ENCODE measurements at places on chromosomes 7 and 10.

DNA sequence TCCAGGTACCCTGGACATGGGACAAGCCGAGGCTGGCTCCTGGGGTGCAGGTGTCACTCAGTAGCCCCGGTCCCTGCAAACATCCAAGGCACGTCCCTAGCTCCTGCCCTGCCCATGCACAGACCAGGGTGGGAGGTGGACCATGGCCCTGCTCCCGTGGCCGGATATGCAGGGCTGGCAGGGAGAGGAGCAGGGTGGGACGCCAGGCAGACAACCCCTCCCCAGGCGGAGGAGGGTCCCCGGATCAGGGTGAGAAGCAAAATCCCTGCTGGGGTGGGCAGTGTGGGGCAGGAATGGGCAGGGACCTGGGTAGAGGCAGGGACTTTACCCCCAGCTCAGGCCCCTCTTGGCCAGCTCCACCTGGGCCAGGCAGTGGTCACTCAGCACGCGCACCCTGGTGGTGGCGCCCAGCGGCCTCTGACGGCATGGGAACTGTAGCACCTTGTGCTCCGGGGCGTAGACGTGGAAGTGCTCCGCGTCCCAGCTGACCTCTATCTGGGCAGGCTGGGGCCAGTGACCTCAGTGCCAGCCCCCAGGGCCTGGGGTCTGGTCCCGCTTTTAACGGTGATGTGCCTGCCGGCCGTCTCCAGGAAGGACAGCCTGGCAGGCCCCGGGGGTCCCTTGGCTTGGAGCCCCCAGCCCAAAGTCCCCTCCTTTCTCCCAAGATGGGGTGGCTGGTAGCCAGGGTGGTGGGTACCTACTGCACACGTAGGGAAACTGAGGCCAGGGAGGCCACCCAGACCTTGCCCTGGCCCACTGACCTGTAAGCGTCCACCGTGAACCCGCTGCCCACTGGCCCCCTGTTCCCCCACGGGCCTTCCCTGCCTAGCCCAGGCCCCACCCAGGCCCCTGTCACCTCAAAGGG lies 1.2 kb downstream of the GRIFIN start:
- DNase-seq = no peak

GRCh38 chr7:127678947-127679346 lies 27.0 kb downstream of the SND1 start:
- DNase-seq = no peak

DNA sequence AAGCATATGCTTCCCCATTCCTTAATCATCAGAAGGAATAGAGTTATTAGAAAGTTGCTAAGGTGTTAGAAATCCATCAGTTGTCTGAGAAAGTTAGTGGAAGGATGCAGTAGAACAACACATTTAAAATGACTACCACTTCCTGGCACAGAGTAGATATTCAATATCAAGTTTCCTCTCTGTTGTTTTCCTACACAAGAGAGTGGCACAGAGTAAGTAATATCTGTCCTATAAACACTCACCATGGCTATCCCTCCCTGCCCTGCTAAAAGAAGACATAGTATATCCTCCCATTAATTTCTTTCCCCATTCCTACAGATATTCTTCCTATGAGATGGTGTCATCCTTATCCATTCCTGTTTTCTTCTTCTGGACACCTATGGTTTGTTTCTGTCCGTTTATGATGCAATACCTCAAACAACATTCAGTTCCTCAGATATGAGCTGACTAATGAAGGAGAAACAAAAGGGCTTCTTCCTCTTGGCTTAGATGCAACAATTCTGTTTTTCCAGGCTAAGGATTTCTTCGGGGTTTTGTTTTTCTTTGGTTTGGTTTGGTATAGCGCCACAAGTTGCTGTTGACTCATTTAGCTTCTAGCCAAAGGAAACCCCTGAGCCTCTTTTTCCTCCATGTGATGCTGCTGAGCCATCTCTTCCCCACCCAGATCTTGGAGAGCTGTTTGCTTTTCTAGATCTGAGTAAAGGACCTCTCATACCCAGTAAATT lies 32.9 kb upstream of the BPGM start:
- no peak for DNase-seq

DNA sequence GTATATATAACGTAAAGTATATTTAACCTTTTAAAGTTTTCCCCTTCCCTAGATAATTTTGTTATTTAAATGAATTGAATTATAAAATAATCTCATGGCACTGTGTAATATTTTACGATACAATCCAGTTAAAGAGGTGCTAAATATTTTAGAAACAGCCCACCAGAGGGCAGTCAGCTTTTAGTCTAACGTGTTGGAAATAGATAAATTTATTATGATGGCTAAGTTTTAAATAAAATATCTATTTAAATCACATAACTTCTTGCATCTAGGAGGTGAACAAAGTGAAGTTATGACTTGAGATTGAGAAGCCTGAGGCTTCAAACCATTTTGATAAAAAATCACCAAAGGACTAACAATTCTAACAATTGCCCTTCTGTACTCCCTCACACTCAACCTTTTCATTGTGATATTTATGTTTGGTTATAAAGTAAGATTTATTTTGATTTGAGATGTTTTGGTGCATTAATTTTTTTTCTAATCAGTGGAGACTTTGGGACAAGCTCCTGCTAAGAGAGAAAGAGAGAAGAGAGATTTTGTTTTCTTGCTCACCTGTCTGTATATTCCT lies 171.5 kb upstream of the SP4 start:
- peak; percentile 59 for DNase-seq

- no peak for DNase-seq
Observed at GRCh38 chr10:80324086-80324485, 32.5 kb downstream of the DYDC1 start.

GRCh38 chr10:34802692-34803091 lies 12.4 kb downstream of the PARD3 start:
- DNase-seq = peak; percentile 16

GRCh38 chr7:111527545-111527944 lies 34.7 kb downstream of the IMMP2L start:
- no peak for DNase-seq

GRCh38 chr7:11319491-11320274 lies 346.0 kb downstream of the PHF14 start:
- no peak for DNase-seq

DNA sequence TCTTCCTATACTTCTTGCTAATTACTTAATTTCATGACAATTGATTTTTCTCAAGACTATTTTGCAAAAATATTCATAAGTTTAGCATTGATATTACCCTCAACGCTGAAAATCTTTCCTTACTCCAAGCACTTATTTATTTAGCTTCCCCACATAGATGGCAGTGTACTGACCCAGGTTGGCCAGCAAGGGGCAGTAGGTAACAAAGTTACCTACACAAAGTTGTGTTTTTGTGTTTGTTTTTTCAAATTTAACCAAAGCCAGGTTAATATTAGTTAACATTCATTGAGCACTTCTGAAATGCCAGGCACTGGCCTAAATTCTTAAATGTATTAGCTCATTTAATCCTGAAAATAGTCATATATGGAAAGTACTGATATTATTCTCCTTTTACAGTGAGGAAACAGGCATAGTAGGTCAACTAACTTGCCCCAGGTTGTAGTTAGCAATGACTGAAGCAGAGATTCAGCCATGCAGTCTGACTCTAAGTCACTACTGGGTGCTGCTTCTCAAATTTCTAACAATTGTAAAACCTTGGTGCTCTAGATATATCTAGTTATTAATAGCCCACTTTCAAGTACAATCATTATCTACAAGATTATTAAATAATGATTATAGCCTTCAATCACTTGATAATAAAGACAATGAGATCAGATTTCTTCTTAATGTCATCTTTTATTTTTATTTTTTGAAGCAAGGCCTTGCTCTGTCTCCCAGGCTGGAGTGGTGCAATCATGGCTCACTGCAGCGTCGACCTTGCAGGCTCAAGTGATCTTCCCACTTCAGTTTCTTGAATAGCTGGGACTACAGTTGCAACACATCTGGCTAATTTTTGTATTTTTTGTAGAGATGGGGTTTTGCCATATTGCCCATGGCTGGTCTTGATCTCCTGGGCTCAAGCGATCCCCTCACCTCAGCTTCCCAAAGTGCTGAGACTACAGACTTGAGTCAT lies 5.8 kb upstream of the GGCT start:
- peak; percentile 6 for DNase-seq

All from NCI-H774 (cell line).